Endothelial cell of umbilical vein (primary cell): ENCODE measurements at places on chromosomes 7 and 10.
A peak's percentile ranks its signal among the peaks of the same experiment; 100 is the strongest.

DNA sequence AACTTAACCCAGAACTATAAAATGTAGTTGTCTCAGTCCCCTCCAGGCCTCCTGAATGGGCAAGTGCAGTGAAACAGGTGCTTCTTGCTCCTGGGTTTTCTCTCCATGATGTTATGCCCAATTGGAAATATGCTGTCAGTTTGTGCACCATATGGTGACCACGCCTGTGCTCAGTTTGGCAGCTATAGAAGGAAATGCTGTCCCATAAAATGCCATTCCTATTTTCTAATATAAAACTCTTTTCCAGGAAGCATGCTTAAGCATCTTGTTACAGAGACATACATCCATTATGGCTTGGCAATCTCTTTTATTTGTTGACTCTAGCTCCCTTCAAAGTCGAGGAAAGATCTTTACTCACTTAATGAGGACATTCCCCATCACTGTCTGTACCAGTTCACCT lies 45.2 kb downstream of the FGFBP3 start:
- DNase-seq, result no peak

DNA sequence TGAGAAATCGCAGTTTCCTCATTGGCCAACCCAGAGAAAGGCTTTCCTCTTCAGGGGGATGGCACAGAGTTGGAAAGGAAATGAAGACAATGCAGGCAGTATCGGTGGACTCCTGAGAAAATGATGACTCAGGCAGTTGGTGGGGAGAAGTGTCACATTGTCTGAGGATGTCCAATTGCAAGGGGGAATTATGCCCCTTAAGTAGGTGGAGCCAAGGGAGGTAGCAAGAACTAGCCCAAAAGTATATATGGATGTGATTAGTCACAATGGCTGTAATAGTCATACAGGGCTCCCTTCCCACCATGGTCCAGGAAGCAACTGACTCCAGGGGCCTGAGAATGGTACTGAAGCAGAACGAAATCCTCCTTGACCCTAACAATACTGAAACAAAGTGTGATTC lies 58.3 kb upstream of the EGFR start:
- DNase-seq, result peak; percentile 7

DNA sequence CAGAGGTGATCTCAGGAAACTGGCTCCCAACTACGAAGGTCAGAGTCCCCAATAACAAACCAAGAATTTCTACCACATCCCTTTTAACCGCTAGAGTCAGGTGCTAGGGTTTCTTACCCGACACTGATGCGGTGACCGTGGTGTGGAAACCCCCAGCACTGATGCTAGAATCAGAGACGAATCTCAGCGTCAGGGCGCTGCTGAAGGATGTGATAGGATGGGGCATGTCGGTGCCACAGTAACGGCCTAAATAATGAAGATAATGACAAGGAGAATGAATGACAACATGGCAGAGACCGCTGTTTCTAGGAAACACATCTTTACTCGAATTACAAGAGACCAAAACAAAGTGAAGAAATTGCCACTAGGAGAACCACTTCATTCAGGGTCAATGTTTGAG lies 131.1 kb upstream of the RSU1 start:
- no peak for DNase-seq

GRCh38 chr10:110533149-110533548 lies 34.3 kb upstream of the SMC3 start:
- peak; percentile 46 for DNase-seq

DNA sequence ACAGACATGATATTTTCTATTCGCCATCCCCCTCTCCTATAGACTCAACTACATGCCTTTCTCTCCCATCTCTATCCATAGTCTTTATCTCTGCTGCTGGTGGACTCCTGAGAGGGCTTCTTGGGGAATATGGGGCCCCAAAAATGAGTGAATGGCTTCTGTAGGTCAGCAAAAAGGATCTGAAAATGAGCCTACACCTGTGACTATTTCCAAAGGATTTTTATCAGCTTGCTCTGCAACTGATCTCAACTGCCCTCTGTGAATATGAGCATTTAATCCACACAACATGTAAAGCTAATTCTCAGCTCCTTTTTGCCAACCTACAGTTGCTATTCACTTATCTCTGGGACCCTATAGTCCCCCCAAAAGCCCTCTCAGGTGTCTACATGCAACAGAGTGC lies 36.2 kb downstream of the PRSS2 start:
- no peak for DNase-seq

GRCh38 chr10:22271786-22272185 lies 44.4 kb upstream of the COMMD3 start:
- no peak for DNase-seq

- DNase-seq, result no peak
Measured at GRCh38 chr10:106436123-106436715, 728.3 kb downstream of the SORCS1 start.

DNA sequence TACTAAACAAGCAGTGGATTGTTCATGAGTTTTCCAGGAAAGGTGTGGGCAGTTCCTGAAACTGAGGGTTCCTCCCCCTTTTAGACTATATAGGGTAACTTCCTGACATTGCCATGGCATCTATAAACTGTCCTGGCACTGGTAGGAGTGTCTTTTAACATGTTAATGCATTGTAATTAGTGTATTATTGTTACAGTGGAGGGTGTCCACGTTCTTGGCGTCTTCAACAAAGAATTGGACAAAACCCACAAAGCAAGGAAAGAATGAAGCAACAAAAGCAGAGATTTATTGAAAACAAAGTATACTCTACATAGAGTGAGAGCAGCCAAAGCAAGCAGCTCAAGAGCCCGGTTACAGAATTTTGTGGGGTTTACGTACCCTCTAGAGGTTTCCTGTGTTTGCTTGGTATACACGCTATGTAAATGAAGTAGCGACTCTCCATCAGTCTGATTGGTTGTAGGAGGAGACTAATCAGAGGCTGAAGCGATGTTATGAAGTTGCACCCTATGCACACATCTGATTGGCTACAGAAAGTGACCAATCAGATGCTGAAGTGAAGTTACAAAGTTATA lies 175.2 kb downstream of the NSUN6 start:
- DNase-seq, result no peak
